Esophagus squamous epithelium (tissue), 5 donors: ENCODE measurements at places on chromosomes 2 and 18.
A peak's percentile ranks its signal among the peaks of the same experiment; 100 is the strongest.

DNA sequence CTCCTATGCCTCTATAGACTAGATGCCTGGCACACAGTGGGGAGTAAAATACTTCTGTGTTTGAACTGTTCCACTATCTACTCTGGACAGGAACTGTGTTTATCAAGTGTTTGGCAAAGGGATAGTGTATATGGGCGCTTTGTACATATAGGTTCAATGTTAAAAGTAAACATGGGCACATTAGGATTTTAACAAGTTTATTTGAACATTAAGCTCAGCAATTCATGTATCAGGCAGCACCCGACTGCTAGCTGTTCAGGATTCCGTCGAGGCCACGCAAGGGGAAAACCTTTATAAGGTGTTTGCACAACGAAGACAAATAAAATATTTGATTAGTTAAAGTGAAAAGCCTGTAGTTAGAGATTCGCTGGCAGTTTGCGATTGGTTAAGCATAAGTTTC is 43.4 kb upstream of the ROCK2 start:
- no peak for DNase-seq

DNA sequence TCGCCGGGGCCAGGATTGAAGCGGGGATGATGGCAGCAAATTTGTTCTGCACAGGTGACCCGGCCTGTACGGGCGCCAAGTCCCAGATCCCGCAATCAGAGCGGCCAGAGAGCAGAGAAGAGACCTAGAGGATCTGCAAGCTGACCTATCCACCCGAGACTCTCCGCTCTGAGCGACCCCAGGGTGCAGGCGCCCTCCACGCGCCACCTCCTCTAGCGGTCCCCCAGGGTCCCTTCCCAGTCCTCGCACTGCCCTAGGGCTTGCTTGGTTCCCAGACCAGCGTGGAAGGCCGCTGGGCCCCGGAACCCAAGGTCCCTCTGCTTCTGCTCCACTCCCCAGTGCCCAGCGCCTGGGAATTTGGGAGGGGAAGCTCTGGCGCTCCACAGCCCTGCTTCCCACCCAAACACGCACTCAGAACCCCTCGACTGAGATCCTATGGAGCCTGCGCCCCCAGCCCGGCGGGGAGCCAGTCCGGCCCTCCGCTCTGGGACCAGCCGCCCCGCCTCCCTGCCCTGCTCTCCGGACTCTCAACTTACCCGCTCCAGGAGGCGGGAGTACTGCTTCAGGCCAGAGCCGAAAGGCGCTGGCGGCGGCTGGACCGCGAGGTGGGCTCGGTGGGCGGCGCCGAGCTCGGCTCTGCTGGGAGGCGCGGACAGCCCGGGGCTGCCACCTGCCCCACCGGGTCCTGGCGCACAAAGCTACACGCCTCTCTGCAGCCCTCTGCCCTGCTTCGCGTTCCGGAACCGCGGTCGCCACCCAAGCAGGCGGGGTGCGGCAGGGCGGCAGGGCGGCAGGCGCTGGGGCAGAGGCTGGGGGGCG is 3.0 kb upstream of the SIX3 start:
- no peak for DNase-seq

DNA sequence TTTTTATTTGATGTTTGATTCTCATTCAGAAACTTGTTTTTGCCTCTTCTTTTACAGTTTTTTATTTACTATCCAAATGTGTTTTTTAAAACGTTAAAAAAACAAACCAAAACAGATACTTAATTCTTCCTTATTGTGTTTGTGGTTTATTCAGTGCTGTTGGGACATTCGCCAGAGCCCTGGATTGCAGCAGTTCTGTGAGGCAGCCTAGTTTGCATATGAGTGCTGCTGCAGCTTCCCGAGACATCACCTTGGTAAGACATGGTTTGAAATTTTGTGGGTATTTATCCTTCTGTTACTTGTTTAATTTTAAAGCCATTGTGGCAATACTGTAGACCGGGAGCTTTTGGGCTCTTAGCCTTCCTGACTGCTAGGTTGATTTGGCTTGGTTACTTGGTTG is 91.2 kb downstream of the MTA3 start:
- no peak for DNase-seq

GRCh38 chr2:70030724-70031420 is 56.4 kb upstream of the PCBP1 start:
- DNase-seq, result no peak

DNA sequence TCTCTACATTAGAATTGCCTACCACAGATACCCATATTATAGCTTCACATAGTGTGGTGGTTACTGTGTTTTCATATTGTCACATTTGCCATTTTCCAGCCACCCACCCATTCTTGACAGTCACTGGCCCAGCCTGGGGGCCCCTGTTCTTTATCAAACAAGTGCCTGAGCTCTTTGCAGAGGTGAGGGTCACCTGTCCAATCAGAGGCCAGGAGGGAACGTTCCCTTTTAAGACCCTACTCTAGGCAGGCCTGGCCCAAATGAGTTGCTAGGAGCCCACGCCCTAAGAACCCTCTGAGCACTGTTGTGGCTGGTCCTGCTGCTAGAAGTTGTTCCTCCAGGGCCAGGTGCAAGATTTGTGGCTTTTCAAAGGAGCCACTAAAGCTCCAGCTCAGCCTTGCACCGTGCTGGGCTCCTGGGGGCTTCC is 5.2 kb downstream of the IL37 start:
- DNase-seq, result no peak

GRCh38 chr18:8478166-8478967 is 130.9 kb upstream of the RAB12 start:
- DNase-seq, result no peak

GRCh38 chr2:229922449-229923386 is at the start of gene FBXO36:
Gene FBXO36, plus strand, starts transcription at chr2:229922503. Its CDS starts 11 bp downstream, at chr2:229922514.
- DNase-seq, result peak; percentile 75

DNA sequence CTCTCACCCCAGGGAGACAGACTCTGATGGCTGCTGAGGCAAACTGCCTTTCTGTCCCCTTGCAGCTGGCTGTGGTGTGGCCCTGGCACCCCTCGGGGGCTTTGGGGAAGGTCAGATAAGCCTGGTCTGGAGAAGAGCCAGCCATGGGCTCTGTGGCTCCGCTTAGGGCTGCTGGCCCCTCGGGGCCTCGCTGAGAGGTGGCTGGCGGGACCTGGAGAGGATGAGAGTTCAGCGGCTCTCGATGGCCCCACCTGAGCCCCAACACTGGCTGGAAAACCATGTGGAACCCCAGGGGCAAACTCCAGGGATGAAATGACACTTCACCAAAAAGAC is 56.1 kb upstream of the ASAP2 start:
- DNase-seq, result no peak
